LNCaP clone FGC (cell line): ENCODE measurements at places on chromosomes 6 and 20.

GRCh38 chr6:30884521-30885480 lies 482 bp downstream of the DDR1 start:
- no peak for DNase-seq

- no peak for DNase-seq
These were observed 12.4 kb downstream of the KIAA1755 start for GRCh38 chr20:38248133-38248532.

DNA sequence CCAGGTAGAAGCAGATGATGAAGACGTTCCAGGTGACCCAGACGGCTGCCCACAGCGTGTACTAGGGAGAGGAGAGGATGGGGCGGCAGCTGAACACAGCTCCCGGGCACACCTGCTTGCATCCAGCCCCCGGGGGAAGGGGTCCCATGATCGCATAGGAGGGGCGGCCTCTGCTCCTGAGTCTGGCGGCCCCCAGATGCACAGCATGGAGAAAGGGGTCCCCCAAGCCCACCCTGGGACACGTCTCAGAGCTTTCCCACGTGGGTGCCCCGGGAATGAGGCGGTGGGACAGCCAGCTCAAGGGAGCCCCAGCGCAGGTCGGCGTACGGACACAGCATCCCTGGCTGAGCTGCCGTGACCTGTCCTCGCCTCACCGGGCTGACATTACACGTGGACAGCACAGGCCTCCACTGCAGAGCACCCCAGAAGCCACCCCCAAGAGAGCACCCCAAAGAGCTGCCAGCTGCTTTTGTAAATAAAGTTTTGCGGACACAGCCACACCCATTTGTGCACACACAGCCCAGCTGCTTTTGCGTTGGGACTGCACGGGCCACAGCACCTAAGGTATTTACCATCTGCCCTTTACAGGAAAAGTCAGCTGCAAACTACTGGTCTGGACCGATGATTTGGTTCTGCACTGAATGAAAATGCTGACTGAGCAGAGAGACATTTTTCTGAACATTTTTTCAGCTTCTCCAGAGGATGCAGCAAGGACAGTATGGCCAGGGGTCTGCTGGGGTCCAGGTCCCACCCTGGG lies 5.2 kb downstream of the NKAIN4 start:
- DNase-seq = no peak

- no peak for DNase-seq
These were observed 2.9 kb upstream of the RAB22A start for GRCh38 chr20:58306421-58307261.

DNA sequence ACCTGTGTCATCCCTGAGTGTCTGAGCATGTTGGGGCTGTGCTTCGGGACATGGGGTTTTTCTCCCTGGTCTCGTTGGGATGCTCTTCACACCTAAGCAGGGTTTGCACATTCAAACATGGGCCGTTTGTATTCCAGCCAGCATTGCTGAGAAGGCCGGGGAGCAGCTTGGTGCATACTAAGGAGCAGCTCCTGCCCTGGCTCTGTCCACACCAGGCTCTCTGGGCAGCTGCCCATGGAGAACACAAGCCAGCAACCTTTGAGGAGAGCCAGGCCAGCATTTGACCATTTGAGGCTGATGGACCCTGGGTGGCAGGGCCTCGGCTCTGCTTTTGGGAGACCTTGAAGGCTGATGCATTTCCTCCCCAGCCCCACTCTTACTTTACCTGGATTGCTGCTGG lies 92.1 kb downstream of the PHACTR3 start:
- DNase-seq = no peak

DNA sequence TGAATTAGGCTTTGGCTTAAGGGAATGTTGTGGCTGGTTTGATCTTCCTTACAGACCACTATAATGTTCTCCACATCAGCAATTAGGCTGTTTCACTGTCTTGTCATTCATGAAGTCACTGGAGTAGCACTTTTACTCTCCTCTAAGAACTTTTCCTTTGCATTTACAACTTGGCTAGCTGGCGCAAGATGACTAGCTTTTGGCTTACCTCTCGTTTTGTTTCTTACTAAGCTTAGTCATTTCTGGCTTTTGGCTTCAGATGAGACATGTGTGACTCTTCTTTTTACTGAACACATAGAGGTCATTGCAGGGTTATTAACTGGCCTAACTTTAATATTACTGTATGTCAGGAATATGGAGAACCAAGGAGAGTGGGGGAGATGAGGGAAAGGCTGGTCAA lies 143.2 kb downstream of the PTCHD4 start:
- no peak for DNase-seq

GRCh38 chr20:1242530-1242929 lies 16.7 kb downstream of the RAD21L1 start:
- DNase-seq = no peak

- no peak for DNase-seq
These were observed 192.6 kb upstream of the RAB32 start for GRCh38 chr6:146351018-146351417.

- no peak for DNase-seq
These were observed 511.3 kb downstream of the PHF3 start for GRCh38 chr6:64146876-64147275.

DNA sequence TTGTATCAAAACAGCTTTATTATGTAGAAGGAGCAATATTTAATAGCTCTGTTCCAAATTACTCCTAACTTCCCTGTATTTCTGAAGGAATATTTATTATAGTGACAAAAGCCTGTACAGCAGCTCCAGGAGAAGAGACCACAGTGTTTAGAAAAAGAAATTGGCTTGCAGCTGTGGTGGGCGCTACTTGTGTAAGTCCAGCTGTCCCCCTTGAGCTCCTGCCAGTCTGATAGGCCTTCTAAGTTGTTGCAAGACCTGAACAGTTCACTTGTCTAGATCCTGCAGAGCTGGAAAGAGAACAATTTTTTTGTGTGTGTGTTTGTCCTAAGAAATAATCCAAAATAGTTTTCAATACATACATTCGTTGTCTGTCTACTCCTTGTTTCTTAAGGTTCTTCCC lies 86.6 kb downstream of the JARID2 start:
- no peak for DNase-seq

GRCh38 chr20:7361321-7361720 lies 578.9 kb downstream of the HAO1 start:
- DNase-seq = no peak

- peak; percentile 22 for DNase-seq
These were observed 12.2 kb downstream of the CEP250 start for GRCh38 chr20:35467339-35468224.
